Frontal cortex (tissue), 4 donors: ENCODE measurements at places on chromosomes 1 and 21.
A peak's percentile ranks its signal among the peaks of the same experiment; 100 is the strongest.

- DNase-seq = no peak
These were observed 10.6 kb downstream of the PAX7 start for GRCh38 chr1:18641005-18641941.

DNA sequence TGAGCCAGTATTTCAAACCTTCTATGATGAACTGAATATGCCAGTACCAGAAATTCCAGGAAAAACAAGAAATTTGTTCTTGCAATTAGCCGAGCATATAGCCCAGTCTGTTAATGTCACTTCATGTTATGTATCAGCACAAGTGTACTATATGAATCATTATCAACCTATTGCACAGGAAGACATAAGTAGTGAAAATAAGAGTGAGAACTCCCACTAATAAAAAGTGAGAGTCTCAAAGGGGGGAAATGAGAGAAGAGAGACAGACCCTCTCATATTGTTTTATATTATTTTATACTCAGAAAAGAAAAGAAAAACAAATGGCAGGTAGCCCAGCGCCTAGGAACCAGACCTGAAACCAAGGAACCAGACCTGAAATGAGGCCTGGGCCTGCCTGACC lies 16.2 kb downstream of the JMJD4 start:
- DNase-seq = no peak

- peak; percentile 18 for DNase-seq
These were observed 79.0 kb downstream of the RAVER2 start for GRCh38 chr1:64823691-64824476.

GRCh38 chr1:93331412-93331811 lies 14.3 kb upstream of the DR1 start:
- no peak for DNase-seq
